Activated CD4-positive, alpha-beta T cell treated with anti-CD3 and anti-CD28 coated beads, Interleukin-2, amount 10 ng/mL, durations not matched to agents 7 days and 5 days (primary cell): ENCODE measurements at places on chromosomes 1 and 21.

- H3K4me3 ChIP-seq, result no peak overlapping the region
- no peak for DNase-seq
- H3K36me3 ChIP-seq, result peaks cover 25% of the 10 kb centered on the region
Measured at GRCh38 chr1:44854970-44855369, 11.9 kb upstream of the PTCH2 start.

- H3K27ac ChIP-seq, result peak overlapping the region; percentile 14
- peak; percentile 22 for DNase-seq
- H3K27me3 ChIP-seq, result peaks cover 16% of the 10 kb centered on the region
- peaks cover 33% of the 10 kb centered on the region for H3K4me1 ChIP-seq
Measured at GRCh38 chr1:231039161-231040018, 664 bp downstream of the FAM89A start.

- peaks cover 56% of the 10 kb centered on the region for H3K4me1 ChIP-seq
- H3K27ac ChIP-seq, result peak overlapping the region; percentile 84
- DNase-seq, result peak; percentile 63
- H3K27me3 ChIP-seq, result no peaks in the 10 kb centered on the region
- H3K4me3 ChIP-seq, result peak overlapping the region; percentile 80
Measured at GRCh38 chr1:151047925-151048644, 534 bp downstream of the C1orf56 start.

DNA sequence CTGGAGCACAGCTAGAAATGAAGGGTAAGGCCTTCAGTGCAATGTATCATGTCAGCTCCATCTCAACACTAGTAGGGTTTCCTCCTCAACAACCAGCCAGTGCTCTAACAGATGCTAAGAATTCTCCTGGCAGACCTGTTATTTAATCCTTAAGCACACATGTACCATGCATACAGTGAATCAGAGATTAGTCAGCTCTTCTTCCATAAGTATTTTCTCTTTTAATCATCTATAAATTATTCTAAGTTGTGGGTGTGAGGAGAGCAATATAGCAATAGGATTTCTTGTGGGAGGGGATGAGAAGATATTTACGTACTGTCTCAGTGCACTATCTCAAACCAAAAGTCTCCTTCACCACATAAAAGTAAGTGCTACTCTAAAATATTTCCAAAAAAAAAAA is 95.3 kb downstream of the COP1 start:
- H3K27ac ChIP-seq, result no peak overlapping the region
- no peak overlapping the region for H3K4me3 ChIP-seq
- no peaks in the 10 kb centered on the region for H3K27me3 ChIP-seq
- H3K36me3 ChIP-seq, result peaks cover 54% of the 10 kb centered on the region
